Panc1 (cell line): ENCODE measurements at places on chromosomes 2 and 18.

DNA sequence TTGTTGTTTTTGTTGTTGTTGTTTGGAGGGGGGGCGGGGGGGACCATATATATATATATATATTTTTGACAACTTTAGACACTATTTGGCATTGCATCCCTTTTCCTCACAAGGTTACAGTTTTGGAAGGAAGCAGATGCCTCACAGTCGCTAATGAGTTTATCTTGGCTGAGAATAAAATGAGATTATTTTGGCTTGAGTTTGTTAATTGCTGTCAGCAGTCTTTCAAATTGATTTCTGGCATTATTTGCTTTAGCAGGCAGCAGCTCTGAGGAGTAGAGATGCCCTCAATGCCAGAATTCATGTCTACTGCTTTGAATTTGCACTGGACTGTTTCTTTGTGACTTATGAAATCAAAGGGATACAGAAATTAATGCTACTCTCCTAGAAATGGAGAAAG lies 595.2 kb upstream of the HNMT start:
- DNase-seq = no peak

DNA sequence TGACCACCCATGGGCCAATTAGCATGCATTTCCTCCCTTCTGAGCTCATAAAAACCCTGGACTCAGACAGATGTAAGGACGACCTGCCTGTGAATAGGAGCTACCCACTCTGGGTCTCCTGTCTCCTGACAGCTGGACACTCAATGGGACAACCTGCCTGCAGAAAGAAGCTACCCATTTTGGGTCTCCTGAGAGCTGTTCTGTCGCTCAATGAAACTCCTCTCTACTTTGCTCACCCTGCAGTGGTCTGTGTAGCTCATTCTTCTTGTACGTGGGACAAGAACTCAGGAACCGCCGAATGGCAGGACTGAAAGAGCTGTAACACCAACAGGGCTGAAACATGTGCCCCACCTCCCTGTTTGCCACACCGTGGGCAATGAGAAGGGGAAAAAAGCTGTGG lies 60.3 kb upstream of the DYNC1I2 start:
- no peak for DNase-seq

GRCh38 chr2:197669077-197669476 lies 6.3 kb downstream of the RFTN2 start:
- no peak for DNase-seq

GRCh38 chr18:79366177-79367094 lies 29.3 kb upstream of the NFATC1 start:
- no peak for DNase-seq

DNA sequence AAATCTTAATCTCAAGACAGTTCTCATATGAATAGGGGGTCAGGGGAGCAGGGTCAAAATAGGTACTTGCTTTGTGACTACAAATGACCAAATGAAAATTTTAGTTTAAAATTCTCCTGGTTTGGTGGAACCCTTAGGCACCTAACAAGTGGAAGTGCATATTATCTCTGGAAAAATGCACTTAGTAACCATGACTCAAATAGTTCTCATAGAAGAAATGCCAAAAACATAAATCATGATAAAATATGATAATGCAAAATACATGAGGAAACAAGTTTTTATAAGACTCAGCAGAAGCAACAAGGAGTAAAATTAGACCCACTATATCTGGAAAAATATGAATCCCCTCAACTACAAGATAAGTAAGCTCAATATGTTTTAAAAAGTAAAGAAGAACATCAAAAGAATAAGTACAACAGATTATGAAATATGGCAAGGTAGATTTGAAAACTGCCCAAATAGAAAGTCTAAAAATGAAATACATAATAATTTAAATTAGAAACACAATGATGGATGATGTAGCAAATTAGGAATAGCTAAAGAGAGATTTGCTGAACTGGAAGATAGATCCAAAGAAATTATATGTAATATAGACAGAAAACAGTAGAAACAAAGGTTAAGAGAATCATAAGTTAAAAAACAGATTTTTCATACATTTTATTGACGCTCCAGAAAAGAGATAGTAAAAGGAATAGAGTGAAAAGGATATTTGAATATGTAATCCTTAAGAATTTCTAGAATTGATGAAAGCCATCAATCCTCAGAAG lies 308.3 kb downstream of the SETBP1 start:
- DNase-seq = no peak

- no peak for DNase-seq
Measured at GRCh38 chr2:72914589-72915319, 2.6 kb upstream of the EMX1 start.

GRCh38 chr2:179443180-179443579 lies 178.5 kb upstream of the SESTD1 start:
- DNase-seq = no peak

DNA sequence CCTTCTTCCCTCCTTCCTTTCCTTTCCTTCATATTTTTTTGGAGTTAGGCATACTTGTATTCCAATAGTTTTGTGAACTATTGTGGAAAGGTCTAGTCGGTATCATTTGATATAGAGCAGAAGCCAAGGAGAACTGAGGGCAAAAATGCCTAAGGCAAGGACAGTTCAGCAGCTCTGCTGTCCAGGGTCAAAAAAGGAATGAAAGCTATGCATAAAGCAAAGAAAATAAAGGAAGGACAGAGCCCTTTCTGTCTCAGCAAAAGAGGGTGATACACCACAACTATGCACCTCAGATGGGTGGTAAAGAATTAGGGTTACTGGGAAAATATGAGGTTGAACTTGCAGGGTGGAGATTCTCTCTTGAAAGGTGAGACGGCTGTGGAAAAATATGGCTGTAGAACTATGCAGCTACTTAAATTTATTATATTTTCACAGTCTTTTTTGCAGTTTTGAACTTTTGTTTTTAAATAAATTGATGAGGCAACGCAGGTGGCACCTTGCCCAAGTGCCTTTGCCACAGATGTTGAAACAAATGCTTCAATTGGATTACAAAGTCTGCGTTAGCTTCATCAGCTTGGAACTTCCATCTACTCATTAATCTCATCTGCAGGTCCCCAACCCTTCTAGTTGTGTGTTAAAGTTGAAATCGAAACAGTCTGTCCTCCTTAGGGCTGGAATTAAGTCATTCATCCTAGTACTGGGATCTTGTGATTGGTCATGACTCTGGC lies 20.8 kb downstream of the LHCGR start:
- DNase-seq = no peak

- no peak for DNase-seq
Measured at GRCh38 chr2:143808166-143808565, 678.9 kb downstream of the ARHGAP15 start.

GRCh38 chr2:219198974-219199373 lies 7.6 kb upstream of the ZFAND2B start:
- DNase-seq = no peak

DNA sequence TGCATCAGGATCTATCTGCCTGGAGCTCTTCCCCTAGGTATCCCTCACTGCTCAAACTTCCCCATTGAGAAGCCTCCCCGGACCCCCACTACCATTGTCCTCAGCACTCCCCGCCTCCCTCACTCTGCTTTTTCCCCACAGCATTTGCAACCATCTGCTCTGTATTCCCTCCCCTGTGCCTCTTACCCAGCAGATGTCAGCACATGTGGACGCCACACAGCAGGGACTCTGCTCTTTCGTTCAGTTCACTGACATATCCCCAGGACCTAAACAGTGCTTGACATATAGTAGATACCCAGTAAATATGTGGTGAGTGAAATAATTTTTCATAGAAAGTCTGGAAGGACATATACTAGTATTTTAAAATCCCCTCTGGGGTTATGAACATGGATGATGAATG lies 101.1 kb downstream of the TMEM247 start:
- no peak for DNase-seq

DNA sequence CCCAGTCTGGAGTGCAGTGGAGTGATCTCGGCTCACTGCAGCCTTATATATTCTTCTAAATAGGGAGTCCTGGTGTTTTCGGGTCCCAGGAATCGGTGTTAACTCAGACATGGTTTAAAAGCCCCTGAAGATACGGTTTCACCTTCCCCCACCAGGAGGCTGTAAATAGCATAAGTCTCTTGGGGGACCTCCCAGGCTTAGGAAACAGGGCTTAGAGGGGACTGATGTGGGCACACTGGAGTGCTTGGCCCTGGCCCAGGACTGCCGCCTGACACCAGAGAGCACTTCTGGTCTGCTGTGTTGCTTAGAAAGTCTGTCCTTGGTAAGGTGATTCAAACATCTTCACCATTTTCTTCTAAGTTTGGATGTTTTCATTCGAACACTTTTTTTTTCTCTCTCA lies 39.7 kb upstream of the MAP4K4 start:
- no peak for DNase-seq

DNA sequence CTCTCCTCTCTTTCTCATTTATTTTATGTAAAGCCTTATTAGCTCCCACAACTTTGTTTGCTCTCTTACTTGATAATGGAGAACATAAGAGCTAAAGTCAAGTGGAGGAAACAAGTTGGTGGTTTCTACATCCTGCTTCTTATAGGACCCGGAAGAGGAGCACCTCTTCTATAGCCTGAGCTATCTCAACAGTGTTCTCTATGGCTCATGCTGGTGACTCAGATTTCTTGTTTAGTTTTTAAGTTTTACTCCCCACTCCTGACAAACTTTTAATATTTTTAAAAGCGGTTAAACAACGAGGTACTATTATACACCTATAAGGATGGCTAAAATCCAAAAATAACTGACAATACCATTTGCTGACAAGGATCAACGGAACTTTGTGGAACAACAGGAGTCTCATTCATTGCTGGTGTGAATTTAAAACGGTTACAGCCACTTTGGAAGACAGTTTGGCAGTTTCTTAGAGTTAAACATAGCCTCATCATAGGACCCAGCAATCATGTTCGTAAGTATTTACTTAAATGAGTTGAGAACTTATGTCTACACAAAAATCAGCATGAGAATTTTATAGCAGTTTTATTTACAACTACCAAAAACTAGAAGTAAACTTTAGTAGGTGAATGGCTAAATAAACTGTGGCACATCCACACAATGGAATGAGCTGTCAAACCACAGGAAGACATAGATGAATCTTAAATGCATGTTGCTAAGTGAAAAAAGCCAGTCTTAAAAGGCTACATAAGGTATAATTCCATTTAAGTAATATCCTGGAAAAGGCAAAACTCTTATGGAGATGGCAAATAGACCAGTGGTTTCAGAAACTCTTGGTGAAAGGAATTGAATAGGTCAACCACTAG lies 12.7 kb upstream of the CDC42EP3 start:
- DNase-seq = no peak

DNA sequence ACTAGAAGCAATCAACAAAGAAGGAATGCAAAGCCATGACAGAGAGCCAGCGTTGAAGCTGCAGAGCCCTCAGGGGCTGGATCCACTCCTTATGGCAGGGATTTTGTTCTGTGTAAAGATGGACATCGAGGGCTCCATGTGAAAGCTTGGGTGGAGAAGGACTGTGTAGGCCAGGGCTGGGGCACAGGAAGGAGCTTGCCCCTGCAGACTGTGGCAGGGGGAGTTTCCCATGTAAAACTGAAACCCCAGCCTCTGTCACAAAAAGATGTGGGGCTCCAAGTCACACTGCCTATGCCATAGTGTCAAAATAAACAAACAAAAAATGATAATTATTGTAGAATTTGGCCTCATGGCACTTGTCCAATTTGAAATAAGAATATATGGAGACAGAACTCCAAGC lies 408.7 kb upstream of the HS6ST1 start:
- DNase-seq = no peak
